ENCODE measurements at places on chromosomes 3 and 15. TPM values are rescaled to one million over a fixed set of nuclear protein-coding genes. Genes with fewer than 3 reads are reported as not detected.

GRCh38 chr15:71526060-71526820, 284.1 kb upstream of the NR2E3 start:
- no peak for DNase-seq

DNA sequence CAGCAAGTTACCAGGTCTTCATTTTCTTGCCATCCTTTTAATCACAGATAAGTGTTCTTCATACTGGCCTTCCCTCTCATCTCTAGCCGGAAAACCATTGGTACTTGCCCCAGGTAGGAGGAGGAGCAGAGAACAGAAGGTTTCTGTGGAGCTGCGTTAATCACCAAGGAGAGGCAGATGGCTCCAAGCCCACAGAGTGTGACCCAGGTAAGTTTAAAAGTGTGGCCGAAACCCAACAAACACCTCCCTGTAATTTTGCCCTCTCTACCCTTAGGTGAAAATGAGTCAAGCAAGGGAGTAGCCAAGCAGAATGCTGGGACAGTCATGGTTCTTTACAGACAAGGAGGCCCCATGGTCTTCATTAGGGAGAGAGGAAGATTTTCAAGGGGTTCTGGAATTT, 37.3 kb downstream of the NFKBIZ start:
- DNase-seq = no peak

DNA sequence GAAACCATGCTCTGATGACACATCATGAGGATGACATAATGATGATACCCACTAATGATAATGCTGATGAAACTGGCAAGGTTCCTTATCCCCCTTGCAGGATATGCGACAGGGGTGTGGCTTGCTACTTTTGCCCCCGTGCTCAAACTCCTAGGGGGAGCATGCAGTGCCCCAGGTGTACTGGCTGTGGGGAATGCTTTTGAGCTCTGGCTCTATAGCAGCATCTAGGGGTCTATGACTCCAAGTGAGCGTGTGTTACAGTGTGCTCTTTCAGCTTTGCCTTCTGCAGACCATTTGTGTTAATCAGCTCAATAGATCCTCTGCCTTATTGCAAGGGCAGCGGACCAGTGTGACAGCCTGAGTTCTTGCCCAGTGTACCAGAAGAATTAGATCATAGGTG, 1239.5 kb downstream of the SI start:
- no peak for DNase-seq

GRCh38 chr3:57755368-57755675, 787 bp upstream of the SLMAP start:
- peak; percentile 65 for DNase-seq

GRCh38 chr3:69807674-69808073, 68.4 kb downstream of the MITF start:
- DNase-seq = no peak

GRCh38 chr3:132292042-132292441, 25.2 kb upstream of the ACP3 start:
- no peak for DNase-seq

GRCh38 chr15:62603742-62604141, 438.7 kb upstream of the C2CD4B start:
- DNase-seq = peak; percentile 26

Gene KBTBD13
- not detected for total RNA-seq

Gene LEO1
- 46.2 TPM for total RNA-seq

Gene ITGB5
- total RNA-seq = 287 TPM

Gene HHATL
- total RNA-seq = not detected

Gene AHSG
- not detected for total RNA-seq

Gene REC114
- not detected for total RNA-seq

Gene CPNE9
- total RNA-seq = not detected

All from RPMI7951 (cell line).